ENCODE measurements at places on chromosomes 12 and 14.

DNA sequence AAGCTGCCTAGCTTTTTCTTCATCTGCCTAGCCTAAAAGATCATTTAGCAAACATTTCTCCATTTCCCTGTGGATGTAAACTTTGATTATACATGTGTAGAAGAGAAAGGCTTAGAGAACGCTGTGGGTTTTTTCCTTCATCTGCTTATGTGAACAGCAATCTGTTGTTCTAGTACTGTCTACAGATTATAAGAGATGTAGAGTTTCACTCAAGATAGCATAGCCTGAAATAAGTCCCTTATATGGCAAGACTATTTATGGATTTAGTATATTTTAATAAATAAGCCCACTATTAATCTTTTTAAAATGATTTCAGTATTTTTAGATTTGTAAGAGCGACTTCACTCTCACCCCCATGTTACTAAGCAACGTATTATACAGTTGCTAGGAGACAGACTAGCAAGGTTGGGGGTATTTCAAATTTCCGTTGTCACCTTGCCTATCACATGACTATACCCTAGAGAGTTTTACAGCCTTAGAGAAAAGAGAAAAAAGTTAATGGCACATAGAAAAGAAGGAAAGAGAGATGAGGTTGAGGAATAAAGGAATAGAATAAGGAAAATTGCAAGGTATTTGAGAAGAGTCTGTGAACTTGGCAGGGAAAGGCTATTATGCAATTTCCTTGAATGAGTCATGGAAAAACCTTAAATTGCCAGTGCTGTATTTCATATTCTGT lies 12.2 kb upstream of the TUBA1A start:
- no peak for DNase-seq
- no peak overlapping the region for H3K27ac ChIP-seq
- peak overlapping the region; percentile 16 for H3K4me3 ChIP-seq
- peaks cover 2% of the 10 kb centered on the region for H3K27me3 ChIP-seq
- H3K4me1 ChIP-seq, result peaks cover 13% of the 10 kb centered on the region
- no peaks in the 10 kb centered on the region for H3K36me3 ChIP-seq

DNA sequence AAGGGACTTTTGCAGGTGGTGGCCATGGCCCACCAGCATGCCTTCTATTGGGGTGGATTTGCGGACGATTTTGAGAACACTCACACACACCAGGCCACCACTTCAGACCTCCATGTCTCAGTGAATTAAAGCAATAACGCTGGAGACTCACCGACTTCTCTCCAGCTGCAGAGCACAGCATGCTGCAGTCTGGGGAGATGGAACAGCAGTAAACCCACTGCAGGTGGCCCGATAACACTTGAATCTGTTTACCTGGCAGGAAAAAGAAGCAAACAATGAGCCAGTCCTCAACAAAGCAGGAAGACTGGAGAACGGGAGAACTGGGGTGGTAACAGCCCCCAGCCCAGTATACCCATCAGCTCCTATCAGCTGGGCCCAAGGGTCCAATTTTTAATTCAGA lies 21.6 kb downstream of the RFC5 start:
- H3K4me1 ChIP-seq, result peaks cover 62% of the 10 kb centered on the region
- peak overlapping the region; percentile 19 for H3K27ac ChIP-seq
- H3K27me3 ChIP-seq, result no peaks in the 10 kb centered on the region
- H3K4me3 ChIP-seq, result no peak overlapping the region
- peaks cover 83% of the 10 kb centered on the region for H3K36me3 ChIP-seq

- H3K36me3 ChIP-seq, result no peaks in the 10 kb centered on the region
- no peak overlapping the region for H3K4me3 ChIP-seq
- peaks cover 21% of the 10 kb centered on the region for H3K4me1 ChIP-seq
- no peaks in the 10 kb centered on the region for H3K27me3 ChIP-seq
Measured at GRCh38 chr14:93034671-93034994, 81.1 kb downstream of the ITPK1 start.

DNA sequence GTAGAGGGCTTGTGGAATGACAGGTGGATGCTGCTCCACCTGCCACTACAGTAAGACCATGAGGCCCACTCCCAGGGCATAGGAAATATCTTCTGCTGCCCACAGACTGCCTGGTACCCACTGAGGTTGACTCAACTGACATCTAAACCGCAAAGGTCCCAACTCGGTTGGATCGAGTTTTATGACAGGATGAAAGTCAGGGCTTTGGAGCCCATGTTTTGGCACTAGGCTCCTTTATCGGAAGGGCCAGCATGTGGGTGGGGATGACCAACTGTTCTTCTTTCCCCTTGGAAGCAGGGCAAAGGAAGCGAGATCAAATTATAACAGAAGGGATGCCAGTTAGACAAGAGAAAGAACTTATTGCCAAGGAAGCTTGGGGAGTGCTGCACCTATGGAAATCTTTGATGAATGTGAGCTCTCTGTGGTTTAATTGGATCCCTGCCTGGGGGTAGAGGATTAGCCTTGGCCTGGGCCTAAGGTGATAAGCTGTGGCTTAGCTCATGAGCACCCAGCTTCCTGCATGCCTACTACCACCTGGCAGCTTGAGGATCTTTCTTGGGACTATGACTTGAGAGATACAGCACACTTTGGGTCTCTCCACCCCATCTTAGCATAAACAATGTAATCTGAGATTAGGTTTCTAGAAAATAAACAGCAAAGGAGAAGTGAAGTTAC lies 121.8 kb downstream of the KCNA5 start:
- peaks cover 5% of the 10 kb centered on the region for H3K27me3 ChIP-seq
- no peaks in the 10 kb centered on the region for H3K36me3 ChIP-seq
- H3K27ac ChIP-seq, result no peak overlapping the region

GRCh38 chr14:65356327-65356836 lies 56.1 kb upstream of the FUT8 start:
- DNase-seq, result peak; percentile 58
- no peaks in the 10 kb centered on the region for H3K27me3 ChIP-seq
- peak overlapping the region; percentile 60 for H3K27ac ChIP-seq
- H3K4me3 ChIP-seq, result no peak overlapping the region

GRCh38 chr14:86852530-86852929 lies 1140.5 kb downstream of the GALC start:
- H3K4me3 ChIP-seq, result no peak overlapping the region
- no peaks in the 10 kb centered on the region for H3K36me3 ChIP-seq
- H3K27ac ChIP-seq, result no peak overlapping the region
- no peaks in the 10 kb centered on the region for H3K4me1 ChIP-seq

DNA sequence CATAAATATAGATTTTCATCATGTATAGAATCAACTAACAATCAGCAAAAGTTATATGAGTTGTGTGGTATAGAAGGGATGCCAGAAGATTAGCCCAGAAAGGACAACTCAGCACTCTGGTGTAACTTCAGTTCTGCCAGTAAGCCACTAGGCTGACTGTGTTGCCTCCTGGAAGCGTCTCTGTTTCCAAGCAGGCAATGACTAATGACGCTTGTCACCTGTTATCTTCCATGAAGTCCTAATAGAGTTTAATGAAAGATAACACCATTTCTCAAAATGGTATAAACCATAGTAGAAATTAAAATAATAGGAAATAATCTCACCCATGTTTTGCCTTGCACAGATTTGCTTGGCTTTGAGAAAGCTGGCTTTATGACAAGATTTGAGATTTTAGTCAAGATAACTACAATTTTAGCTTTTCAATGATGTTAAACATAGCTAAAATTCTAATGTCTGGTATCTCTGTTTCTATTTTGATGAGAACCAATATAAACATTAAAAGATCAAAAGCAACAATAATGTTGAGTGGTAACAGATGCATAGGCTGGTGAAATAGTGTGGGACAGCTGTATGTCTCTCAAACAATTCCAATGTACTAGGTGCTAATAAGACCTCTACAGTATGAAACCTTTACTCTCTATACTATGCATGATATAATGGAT lies 9.0 kb upstream of the RNU6-7 start:
- peaks cover 19% of the 10 kb centered on the region for H3K4me1 ChIP-seq
- no peaks in the 10 kb centered on the region for H3K36me3 ChIP-seq
- H3K27me3 ChIP-seq, result peaks cover 9% of the 10 kb centered on the region
- H3K27ac ChIP-seq, result peak overlapping the region; percentile 55
- peak; percentile 20 for DNase-seq

DNA sequence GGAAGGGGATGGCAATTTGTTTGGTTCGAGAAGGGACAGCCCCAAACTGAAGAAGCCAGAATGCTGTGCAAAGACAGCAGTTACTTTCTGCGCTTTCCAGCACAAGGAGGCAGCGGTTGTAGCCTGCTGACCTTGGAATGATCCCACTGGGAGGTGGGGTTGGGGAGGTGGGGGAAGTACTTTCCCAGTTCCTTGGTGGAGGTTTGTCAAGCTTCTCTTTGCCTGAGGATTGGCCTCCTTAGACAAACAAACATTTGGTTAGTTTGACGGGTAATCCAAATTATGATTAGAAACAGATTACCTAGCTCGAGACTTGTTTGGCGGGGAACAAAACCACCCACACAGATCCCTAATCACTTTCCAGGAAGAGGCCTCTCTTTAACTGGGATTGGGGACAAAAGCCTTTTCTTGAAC lies 79.1 kb upstream of the EGLN3 start:
- H3K27ac ChIP-seq, result no peak overlapping the region
- peaks cover 4% of the 10 kb centered on the region for H3K27me3 ChIP-seq
- no peak overlapping the region for H3K4me3 ChIP-seq
- H3K4me1 ChIP-seq, result no peaks in the 10 kb centered on the region
- DNase-seq, result no peak

- no peak for DNase-seq
- peak overlapping the region; percentile 55 for H3K27ac ChIP-seq
- H3K27me3 ChIP-seq, result no peaks in the 10 kb centered on the region
- H3K4me3 ChIP-seq, result no peak overlapping the region
Measured at GRCh38 chr14:34614638-34615037, 15.3 kb downstream of the SNX6 start.

GRCh38 chr12:9064815-9065606 lies 50.7 kb downstream of the A2M start:
- no peak overlapping the region for H3K27ac ChIP-seq
- peak overlapping the region; percentile 69 for H3K4me3 ChIP-seq
- H3K27me3 ChIP-seq, result peaks cover 2% of the 10 kb centered on the region
- H3K4me1 ChIP-seq, result peaks cover 8% of the 10 kb centered on the region
- no peaks in the 10 kb centered on the region for H3K36me3 ChIP-seq

DNA sequence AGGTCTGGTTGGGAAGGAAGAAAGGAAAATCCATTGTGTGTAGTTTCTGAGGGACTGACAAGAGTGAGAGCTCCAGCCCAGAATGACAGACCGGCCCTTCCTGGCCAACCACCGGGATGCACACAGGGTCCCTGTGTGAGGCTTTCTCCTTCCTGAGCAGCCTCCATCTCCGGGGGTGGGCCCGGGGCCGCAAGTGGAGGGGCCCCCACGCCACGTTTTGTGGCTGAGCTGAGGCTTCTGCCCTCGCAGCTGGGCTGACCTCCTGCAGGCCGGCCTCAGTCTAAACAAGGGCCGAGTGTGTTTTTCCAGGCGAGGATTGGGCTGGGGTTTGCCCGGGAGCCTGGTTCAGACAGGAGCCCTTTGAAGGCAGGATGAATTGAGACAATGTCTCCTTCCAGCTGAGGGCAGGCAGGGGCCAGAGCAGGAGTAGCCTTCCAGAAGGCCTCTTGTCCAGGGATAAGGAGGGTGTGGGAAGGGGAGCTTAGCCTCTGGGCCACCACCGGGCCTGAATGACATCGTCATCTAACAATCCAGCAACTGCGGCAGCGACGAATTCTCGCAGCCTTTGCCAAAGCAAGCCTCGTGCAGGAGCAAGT lies 96.5 kb upstream of the NCOR2 start:
- no peaks in the 10 kb centered on the region for H3K36me3 ChIP-seq
- H3K27ac ChIP-seq, result no peak overlapping the region

DNA sequence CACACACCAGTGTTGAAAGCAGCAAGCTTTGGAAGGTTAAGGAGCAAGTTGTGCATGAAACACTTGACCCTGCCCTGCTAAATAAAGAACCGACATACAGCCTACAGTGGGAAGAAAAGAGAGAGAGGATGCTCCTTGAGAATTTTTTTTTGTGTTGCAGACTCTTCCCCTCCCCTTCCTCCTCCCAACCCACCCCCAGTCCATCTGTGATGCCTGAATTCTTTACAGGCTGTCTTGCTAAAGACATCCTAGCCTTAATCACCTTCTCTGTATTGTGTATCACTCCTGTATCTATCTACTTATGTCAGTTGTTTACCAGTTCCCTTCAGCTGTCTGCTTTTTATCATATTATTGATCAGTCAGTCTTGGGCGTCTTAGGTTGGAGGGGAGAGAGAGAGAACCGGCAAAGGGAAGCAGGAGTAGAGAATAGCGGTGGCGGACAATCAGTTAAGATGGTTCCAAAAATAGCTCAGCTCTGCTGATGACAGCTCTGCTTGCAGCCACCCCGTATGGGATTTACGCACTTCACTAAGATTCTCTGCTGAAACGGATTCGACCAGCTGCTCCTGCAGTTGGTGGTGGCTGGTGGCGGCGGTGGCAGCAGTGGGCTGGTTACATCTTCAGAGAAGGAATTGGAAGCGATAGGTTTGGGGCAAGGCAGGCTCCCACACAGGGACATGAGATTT lies 664.7 kb downstream of the NRXN3 start:
- H3K27ac ChIP-seq, result no peak overlapping the region
- H3K27me3 ChIP-seq, result peaks cover 6% of the 10 kb centered on the region
- H3K36me3 ChIP-seq, result no peaks in the 10 kb centered on the region
- H3K4me3 ChIP-seq, result no peak overlapping the region

GRCh38 chr12:122309564-122310121 lies 43.3 kb upstream of the VPS33A start:
- H3K36me3 ChIP-seq, result peaks cover 4% of the 10 kb centered on the region
- H3K4me1 ChIP-seq, result no peaks in the 10 kb centered on the region
- no peak overlapping the region for H3K4me3 ChIP-seq
- H3K27ac ChIP-seq, result no peak overlapping the region
- no peak for DNase-seq

DNA sequence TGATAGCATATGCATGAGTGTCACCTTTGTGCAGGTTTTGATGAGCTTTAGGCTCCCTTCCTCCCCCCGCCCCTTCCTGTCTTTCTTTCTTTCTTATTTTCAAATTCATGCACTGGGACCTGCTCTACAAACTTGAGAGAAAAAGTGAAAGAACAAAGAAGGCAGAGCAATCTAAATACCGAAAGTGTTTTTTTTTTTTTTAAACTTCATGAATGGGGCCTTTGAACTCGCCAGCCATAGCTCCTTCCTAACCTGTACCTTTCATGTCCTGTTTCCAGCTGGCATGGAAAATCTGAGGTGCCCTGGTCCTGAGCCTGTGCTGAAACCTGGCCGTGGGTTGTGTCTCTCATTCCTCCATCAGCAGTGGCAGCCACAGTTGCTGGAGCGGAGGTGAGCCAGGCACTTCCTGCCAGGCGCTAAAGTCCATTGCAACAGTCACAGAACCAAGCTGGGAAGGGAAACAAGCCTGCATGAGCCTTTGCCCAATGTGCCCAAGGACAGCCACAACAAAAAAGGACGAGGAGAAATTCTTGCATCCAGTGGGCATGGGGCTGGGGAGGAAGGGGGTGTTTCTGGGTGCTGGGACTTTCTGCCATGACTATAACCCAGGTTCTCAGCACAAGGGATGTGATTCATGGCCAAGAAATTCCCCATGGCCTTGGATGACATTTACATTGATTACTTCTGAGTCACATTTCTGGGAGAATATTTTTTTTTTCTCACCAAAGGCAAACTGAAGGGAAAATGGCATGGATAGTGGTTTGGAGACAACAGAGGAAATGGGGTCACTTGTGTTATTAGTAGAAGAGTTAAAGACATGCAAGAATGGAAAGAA lies 102.7 kb downstream of the TMEM30B start:
- no peaks in the 10 kb centered on the region for H3K36me3 ChIP-seq
- peaks cover 4% of the 10 kb centered on the region for H3K27me3 ChIP-seq
- H3K4me1 ChIP-seq, result peaks cover 52% of the 10 kb centered on the region
- H3K4me3 ChIP-seq, result peak overlapping the region; percentile 38
- peak; percentile 85 for DNase-seq

- H3K27me3 ChIP-seq, result no peaks in the 10 kb centered on the region
- H3K4me1 ChIP-seq, result peaks cover 75% of the 10 kb centered on the region
- peaks cover 82% of the 10 kb centered on the region for H3K36me3 ChIP-seq
- no peak for DNase-seq
- H3K27ac ChIP-seq, result peak overlapping the region; percentile 47
Measured at GRCh38 chr14:21252149-21252548, 17.1 kb downstream of the HNRNPC start.

Measured in activated CD4-positive, alpha-beta T cell treated with anti-CD3 and anti-CD28 coated beads for 36 hours (primary cell).